ENCODE measurements at places on chromosomes 1 and 21.

- no peak for DNase-seq
Observed at GRCh38 chr1:70818401-70818800, 229.2 kb downstream of the PTGER3 start.

- DNase-seq: no peak
Observed at GRCh38 chr1:94597701-94598100, 56.1 kb upstream of the F3 start.

GRCh38 chr1:176691251-176692228 is 228.6 kb downstream of the PAPPA2 start:
- no peak for DNase-seq

GRCh38 chr1:204663644-204664383 is 21.7 kb downstream of the LRRN2 start:
- DNase-seq: no peak

GRCh38 chr1:157154940-157155514 is 16.8 kb upstream of the ETV3 start:
- no peak for DNase-seq

DNA sequence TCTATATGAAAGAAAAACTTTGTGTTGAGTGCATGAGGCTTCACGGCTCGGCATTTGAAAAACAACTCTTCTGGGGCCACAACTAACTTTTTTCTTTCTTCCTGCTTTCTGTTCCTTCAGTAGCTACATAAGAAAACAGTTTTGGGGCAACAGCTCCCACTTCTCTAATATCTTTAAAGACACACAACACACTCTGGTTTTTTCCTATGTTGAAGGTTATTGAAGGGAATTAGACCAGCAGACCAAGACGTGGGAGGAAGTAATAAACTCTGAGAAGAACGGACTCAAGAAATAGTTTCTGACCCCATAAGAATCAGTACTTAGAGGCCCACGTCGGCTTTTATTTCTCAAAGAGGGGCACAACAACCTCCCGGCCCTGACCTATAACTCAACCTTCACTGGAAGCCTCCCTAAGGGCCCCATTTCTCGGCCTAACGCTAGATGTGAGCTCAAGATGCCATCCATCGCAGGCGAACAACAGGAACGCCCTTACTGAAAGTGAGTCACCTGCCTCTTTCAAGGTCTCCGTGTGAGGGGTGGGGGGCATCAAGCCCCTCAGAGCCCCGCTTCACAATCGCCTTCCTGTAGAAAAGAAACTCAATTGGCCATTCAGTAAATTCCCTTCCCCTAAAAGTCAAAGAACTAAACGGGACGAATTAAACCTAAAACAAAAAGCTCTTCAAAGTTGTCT is 844 bp downstream of the ZMYM6 start:
- DNase-seq: no peak

- DNase-seq: no peak
Observed at GRCh38 chr1:90616395-90616794, 100.7 kb downstream of the BARHL2 start.

DNA sequence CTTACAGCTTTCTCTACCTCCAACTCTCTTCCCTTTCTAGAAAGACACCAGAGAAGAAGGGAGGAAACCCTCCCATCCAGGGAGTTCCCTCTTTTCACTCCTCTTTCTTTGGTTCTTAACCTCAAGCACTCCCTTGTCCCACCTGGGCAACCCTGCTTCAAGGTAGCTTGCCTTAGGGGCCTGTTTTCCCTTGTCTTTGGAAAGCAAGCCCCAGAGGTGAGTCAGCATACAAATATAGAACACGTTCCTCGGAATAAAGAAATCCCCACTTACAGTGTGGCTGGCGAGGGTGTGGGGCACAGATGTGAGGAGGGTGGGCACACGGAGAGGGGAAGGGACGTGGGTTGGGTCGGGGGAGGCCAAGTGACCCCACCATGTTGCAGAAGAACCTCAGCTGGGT is 26.1 kb upstream of the KCNE2 start:
- no peak for DNase-seq

DNA sequence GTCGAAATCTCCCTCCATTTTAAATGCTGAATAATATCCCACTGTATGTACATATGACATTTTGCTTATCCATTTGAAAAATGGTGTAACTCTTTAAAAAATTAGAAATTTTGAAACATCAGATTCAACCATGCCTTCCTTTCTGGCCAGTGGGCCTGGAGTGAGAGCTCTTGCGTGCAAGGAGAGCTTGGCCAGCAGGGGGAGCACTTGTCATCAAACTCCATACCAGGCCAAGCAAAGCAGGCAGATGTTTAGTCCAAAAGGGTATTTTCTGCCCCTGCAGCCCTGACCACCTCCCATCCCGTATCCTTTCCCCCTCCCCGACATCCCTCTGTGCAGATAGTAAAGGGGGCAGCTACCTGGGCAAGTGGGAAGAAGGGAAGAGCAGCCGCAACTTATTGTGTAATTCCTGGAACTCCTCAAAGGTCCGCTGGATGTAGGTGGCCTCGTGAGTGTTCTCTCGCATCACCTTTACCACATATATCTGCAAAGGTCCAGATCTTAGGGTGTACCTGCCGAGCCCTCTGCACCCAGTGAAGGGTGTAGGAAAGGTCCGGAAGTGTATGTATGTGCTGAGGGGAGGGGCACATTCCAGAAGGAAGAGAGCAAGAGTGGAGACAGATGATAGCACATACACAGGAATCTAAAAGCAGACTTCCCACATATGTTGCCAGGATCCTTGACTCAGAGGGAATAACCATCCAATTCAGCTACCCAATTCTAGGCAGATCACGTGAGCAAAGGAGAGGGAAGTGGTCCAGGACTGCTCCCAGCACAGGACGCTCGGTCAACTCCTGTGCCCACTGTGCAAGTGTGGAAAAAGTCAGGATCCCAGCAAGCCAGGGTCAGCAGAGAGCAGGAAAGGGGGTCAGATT is 19.9 kb upstream of the PPP1R15B start:
- peak; percentile 86 for DNase-seq

DNA sequence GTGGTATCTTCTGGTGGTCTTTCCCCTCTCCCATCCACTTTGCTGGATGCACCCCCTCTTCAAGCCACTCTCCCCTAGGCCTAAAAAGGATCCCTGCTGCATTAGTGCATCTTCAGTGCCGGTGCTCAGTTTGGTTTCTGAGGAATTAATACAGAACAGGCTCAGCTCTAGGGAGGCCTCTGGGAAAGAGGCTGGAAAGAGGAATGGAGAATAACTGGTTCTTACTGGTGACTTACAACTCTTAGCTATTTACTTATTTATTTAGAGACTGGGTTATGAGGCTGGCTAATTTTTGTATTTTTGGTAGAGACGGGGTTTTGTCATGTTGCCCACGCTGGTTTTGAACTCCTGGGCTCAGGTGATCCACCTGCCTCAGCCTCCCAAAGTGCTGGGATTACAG is 19.0 kb downstream of the MFN2 start:
- DNase-seq: no peak

- no peak for DNase-seq
Observed at GRCh38 chr21:41751611-41752011, 15.2 kb downstream of the RIPK4 start.

GRCh38 chr1:22143065-22144033 is at the start of gene WNT4:
WNT4 (minus strand) TSS chr1:22143097; CDS start chr1:22142922, 175 bp downstream.
- no peak for DNase-seq

GRCh38 chr1:206002871-206003801 is at the start of gene RAB7B:
RAB7B (minus strand) TSS chr1:206003395; CDS start chr1:205994135, 9,260 bp downstream.
- DNase-seq: peak; percentile 83

GRCh38 chr1:15625056-15625917 is 8.0 kb downstream of the DDI2 start:
- no peak for DNase-seq

GRCh38 chr21:18403735-18404450 is at the start of gene TMPRSS15:
TMPRSS15 (minus strand) TSS chr21:18403785; CDS start chr21:18403622, 163 bp downstream.
- no peak for DNase-seq

DNA sequence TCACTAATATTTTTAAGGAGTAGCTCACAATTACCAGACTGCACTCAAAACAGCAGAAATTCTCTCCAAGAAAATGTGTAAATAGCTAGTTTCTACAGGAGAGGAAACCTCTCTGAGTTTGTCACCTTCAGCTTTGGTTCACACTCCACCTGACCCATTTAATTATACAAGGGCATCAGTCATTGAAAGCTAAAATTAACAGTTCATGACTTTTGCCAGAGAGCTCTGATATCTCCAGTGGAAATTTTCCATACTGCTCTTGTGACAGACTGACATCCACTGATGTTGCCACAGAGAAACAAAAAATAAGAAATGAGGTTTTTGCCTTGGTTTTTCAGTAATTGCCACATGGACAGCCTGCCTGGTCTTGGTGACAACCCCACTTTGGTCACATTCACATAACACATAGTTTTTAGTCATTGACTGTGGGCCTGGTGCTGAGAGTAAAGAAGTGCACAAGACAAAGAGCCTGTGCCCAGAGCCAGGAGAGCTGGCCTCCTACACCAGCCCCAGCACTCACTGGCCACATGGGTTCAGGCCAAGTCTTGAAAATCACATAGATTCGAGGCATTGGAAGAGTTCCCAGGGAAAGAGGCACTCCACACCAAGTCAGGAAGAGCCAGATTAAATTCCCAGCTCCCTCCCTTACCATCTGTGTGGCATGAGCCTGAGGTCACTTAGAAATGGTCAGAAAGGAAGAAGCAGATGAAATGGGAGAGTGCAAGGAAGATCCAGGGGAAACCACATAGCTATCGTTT is 13.8 kb upstream of the SIM2 start:
- DNase-seq: no peak

- peak; percentile 15 for DNase-seq
Observed at GRCh38 chr1:156862997-156863599, 2.4 kb downstream of the NTRK1 start.

DNA sequence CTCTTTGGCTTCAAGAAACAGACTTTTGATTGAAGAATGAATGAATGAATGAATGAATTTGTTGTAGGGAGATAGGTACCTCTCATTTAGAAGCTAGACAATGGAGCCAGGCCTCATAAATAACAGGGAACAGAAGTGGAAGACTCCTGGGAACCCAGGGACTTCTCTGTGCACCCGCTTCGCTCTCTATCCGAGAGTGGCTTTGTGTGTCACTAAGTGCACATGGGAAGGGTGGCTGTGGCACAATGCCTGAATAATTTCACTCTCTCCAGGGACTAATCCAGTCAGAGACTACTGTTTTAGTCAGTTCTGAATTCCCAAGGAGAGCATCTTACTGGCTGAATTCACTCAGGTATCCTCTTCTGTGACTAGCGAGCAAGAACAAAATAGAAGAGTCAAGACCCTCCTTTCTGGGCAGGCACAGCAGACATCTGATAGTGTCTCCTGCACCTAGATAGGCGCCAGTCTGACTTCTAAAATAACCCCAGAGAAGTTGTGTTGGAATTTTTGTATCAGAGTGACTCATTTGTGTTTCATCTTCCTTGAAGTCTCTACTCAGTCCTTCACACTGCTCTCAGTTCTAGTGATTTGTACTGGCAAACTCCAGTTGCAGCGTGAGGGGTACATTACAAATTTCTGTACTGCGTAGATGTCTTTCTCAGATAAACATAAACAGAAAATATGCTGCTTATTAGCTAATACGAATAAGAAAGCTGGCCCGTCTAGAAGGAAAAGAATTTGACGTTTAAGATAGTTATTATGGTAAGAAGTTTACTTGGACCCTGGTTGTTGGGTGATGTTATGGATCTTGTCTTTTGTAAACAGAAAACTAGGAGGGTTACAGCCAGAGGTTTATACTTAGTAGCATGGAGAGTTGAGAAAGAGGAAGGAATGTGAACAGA is 34.0 kb downstream of the BACH1 start:
- no peak for DNase-seq

DNA sequence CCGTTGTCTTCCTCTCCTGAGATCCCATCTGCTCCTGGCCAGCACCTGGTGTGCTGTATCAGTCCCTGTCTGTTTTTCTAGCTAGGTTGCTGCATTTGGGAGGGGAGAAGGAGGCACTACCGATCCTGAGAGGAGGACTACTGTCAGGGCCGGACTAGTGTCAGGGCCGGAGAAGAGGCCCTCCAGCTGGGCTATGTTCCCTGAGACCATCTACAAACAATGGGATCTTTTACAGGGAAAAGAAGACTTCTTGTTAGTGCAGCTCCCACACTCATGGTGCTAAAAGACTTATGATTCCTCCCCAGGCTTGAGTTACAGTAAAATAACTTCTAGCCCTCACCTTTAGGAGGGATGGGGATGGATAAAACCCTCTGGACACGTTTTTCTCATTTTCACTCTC is 141.0 kb upstream of the TNR start:
- DNase-seq: no peak

- DNase-seq: no peak
Observed at GRCh38 chr1:204465546-204466415, 28.8 kb downstream of the PIK3C2B start.

GRCh38 chr21:33703750-33704606 is 61.7 kb downstream of the ITSN1 start:
- DNase-seq: no peak

DNA sequence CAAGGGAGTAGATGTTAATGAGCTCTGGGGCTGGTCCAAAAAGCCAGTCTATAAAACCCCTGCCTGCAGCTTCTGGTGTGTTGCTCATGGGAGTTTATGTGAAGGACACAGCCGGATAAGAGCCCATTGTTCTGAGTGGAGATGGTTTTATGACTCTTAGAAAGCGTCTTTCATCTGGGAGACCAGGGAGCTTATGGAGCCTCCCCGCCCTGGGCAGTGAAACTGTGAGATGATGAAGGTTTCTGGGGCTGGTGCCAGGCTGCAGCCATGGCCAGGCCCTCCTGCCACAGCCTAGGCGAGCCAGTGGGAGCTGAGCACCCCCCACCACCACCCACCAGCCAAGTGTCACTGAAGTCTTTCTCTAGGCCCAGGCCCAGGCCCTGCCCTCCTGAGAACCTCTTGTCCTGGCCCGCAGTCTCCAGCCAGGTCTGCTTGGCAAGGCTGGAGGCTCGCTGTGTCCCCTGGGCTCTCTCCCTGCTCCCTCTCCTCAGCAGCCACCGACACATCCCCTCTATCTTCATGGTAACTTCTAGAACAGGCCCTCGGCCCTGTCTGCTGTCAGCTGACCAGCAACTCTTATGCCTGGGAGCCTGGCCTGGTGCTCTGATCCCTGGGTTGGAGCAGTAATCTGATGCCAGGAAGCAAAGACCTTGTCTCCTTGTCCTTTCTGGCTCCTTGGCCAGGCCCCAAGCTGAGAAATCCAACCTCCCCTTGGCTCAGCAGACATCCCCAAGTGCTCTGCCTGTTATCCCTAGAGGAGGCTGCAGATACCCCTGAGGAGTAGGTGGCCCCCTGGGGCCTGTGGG is 7.6 kb upstream of the ARHGEF10L start:
- peak; percentile 85 for DNase-seq

GRCh38 chr1:59511476-59512465 is 214.9 kb downstream of the FGGY start:
- no peak for DNase-seq

DNA sequence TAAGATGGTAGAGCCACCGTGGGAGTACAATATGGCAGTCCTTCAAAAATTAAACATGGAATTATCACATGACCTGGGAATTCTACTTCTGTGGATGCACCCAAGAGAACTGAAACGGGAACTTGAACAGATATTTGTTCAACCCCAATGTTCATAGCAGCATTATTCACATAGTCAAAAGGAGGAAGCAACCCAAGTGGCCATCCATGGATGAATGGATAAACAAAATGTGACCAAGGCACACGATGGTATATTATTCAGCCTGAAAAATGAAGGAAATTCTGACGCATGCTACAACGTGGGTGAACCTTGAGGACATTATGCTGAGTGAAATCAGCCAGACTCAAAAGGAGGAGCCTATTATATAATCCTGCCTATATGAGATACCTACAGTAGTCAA is 22.8 kb upstream of the LAPTM5 start:
- no peak for DNase-seq

All from Right ventricle myocardium inferior (tissue), 1 donor.